Naive thymus-derived CD4-positive, alpha-beta T cell (primary cell): ENCODE measurements at places on chromosomes 3 and 15. TPM values are rescaled to one million over a fixed set of nuclear protein-coding genes. Genes with fewer than 3 reads are reported as not detected.

Gene KNG1
- not detected for total RNA-seq

Gene UTS2B
- not detected for total RNA-seq

DNA sequence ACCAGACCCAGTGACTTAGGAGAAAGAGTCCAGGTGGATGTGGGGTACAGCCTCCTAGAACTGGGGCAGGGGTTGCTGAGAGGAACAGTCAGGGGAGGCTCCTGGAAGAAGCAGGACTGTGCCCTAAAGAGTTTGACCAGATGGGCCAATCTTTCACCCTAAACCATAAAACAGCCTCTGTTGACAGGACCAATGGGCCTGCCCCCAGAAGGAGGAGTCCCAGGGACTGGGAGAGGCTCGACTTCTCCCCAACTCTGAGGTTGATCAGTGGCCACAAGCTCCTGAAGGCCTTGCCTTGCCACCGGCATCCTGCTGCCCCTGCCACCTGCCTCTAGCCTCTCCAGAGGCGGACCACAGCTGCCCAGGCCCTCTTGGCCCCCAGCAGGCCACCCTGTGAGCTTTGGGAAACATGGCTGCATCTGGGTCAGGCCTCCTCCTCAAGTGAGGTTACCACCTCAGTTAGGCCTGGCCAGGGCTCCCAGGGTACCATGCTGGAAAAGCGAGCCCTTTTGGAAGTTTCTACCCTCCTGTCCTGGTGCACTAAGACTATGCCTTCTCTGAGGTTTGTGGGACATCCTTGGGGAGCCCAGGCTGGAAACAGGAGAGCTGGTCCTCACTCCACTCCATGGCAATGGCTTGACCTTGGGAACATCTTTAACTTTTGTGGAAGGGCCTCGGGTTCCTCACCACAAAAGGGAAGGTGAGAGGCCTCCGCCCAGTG is 2.8 kb downstream of the VIPR1 start:
- DNase-seq: no peak

- no peak for DNase-seq
These were observed 855 bp upstream of the ABHD5 start for GRCh38 chr3:43689766-43690399.

Gene SPINT1
- total RNA-seq: 4.1 and 4.9 TPM in 2 replicates
